NCI-H187 treated with DMSO at 0.1 percent for 48 hours (cell line): ENCODE measurements at places on chromosomes 5 and 9.
A peak's percentile ranks its signal among the peaks of the same experiment; 100 is the strongest.

DNA sequence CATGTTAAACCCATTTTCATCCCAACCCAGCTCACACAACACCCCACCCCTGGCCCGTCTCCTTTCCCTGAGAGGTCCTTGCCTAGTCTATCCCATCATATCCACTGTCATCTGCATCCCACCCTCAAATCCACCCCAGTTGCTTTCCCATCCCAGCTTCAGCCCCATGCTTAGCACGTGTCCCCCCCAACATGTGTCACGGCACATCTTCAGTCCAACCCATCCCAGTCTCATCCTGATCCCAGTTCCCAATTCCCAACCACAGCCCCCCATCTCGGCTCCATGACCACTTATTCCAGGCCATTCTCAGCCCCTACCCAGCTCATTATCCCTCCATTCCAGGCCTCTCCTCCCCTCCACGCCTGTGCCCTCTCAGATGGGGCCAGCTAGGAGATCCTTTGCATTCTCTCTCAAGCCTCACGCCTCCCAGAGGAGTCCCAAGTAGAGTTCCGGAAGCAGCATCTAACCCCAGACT is 605 bp upstream of the DBN1 start:
- no peak for DNase-seq

DNA sequence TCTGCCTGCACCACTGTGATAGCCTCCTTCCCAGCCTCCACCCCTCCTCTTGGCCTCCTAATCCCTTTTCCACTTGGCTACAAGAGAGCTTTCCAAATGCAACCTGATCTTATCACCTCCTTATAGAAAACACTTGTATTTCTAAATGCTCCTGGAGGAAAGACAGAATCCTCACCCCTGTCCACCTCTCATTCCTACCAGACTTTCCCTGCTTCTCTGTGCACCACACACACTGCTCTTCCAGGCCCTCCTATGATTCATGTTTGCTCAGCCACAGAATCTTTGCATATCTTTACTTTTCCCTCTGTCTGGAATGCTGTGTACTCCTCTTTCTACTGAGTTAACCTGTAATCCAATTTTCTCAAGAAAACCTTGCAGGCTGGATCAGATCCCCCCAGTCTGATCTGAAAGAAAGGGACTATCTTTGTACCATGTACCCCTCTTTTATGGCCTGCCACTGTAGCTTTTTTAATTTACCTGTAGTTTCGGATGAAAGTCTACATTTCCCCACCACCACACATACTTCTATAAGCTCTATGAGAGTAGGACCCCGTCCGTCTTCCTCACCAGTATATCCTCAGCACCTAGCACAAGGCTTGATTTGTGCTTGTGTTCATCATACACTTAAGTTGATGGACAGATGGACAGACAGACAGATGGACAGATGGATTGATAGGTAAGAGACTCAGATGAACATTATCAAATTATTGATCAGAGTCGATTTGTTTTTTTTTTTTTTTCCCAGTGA is 95.3 kb downstream of the GALNT10 start:
- DNase-seq, result no peak

GRCh38 chr5:6378766-6379103 is 388 bp upstream of the MED10 start:
- no peak for DNase-seq

GRCh38 chr9:107176436-107177151 is 106.5 kb upstream of the RAD23B start:
- no peak for DNase-seq

GRCh38 chr9:35728041-35728971 is 3.7 kb downstream of the TLN1 start:
- DNase-seq, result no peak

DNA sequence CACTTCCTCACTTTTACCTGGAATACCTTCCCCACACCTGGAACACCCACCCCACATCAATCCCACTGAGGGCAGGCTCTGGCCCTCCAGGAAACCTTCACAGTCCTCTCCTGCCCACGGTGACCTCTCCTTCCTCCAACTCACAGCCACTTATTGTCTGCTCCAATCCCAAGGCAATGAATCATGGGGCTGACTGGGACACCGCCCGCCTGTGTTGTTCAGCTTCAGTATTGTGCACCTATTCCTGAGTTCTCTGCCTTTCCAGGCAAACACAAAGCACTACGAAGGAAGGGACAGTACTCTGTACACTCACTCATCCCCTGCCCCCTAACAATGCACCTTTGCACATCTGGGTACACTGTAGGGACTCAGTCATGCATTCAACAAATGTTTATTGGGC is 7.3 kb downstream of the PCDH1 start:
- DNase-seq, result no peak

DNA sequence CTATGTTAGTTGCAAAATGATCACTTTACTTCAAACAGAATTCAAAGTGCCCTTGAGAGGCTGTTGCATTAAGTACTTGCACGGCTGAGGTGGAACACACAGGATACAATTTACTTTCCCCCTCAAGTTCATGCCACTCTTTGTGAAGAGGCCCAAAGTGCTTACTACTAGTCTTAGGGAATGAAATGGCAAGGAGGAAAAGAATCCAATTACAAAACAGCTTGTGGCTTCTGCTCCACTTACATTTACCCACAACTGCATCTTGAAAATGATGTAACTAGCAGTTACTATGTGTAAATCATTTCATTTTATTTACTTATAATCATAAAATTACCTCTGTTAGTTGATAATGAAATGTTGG is 14.6 kb downstream of the FOXD1 start:
- DNase-seq, result peak; percentile 89

DNA sequence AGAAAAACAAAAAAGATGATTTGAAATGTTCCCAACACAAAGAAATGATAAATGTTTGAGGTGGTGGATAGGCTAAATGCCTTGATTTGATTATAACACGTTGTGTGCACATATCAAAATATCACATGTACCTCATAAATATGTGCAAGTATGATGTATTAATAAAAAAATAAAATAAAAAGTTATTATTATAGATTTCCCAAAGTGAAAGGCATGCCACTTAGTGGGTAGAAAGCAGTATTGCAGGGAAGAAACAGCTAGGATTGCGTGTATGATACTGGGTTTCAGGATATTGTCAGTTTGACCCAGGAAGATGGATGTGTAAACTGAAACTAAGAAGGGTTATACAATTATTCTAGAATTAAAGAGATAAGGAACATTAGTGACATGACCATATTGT is 3.6 kb upstream of the TMEM38B start:
- DNase-seq, result no peak

GRCh38 chr5:123964884-123965283 is 452.9 kb downstream of the CSNK1G3 start:
- no peak for DNase-seq

DNA sequence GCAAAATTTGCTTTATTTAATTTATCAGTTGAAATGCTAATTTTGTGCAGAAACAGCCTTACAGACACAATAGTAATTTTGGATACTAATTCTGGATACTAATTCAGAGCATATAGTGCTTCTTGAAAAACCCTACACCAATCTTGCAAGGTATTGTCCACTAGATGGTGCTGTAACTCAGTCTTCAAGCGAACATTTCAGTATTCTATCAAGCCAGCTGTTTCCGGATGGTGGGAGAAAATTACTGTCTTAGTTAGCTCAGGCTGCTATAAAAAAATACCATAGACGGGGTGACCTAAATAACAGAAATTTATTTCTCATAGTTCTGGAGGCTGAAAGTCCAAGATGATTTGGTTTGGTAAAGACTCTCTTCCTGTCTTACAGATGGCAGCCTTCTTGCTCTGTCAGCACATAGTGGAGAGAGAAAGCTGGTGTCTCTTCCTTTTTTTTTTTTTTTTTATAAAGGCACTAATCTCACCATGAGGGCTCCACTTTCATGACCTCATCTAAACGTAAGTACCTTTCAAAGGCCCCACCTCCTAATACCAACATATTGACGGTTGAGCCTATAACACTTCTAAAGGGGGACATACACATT is 1306.5 kb upstream of the CDH9 start:
- DNase-seq, result no peak

DNA sequence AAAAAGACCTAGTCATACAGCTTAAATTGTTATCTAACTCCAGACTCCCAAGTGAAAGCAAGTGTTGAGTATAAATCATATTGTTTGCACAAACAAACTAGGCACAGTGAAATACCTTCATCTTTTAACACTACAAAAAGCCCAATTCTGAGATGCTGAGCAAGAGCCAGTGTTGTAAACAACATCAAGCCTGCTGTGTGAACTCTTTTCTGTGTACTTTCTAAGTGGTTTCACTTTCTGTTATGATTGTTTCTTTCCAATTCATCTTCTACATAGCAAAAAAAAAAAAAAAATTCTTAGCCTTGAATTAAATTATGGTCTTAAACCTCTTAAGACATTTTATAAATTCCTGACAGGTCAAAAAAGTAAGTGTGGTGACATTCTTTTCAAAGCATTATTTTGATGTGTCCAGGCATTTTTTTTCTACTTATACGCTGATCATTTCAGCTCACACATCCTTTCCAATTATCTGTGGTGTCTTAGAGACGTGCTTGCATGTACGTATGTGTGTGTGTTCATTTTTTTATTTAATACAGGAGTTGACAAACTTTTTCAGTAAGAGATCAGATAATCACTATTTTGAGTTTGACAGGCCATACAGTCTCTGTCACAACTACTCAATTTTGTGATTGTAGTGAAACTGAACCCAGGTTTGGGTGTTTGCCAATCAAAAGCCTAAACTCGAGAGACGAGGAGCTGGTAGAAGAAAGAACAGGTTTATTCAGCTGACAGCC is 556.1 kb downstream of the CDH9 start:
- no peak for DNase-seq

- DNase-seq, result no peak
Measured at GRCh38 chr9:10268531-10269485, 344.0 kb downstream of the PTPRD start.

DNA sequence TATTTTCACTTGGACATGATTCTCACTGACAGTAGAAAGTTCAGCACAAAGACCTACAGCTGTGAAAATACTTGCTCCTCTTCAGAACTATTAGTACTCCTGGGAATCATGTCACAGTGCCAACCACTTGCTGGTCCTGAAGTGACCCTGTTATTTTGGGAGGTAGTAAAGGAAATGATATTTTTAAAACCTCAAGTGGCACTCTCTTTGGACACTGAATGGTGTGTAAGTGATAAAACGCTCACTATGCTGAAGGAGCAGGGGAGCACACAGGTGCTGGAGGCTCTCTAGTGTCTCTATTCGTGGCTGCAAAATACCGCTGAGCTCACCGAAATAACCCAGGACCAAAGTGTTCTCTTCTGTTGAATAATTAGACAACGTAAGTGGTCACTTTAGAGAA is 76.9 kb upstream of the SPATA31D4 start:
- peak; percentile 52 for DNase-seq

DNA sequence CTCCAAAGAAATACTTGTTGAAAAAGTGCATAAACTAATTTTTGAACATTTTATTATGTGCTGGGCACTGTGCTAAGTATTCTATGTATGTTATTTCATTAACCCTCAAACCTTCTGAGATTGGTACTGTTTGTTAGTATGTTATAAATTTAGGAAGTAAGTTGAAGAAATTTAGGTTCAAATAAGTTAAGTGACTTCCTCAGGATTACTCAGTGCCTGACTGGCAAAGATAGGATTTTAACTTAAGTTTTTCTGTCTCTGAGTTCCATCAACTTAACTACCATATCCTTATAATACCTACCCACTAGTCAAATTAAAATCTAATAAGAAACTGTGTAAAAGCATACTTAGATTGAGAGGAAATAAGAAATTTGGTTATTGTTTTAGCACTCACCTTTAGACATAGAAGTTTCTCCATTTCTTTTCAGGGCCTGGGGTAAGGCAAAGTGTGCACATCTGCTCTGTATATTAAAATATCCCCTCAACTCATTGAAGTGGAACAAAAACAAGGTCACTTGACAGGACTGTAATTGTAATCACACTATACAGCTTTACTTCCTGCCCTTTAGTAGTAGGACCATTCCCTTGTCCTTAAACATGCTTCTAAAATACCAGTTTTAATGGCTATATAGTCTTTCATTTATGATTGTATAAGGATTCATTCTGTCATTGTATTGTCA is 15.2 kb downstream of the TGFBR1 start:
- DNase-seq, result no peak

DNA sequence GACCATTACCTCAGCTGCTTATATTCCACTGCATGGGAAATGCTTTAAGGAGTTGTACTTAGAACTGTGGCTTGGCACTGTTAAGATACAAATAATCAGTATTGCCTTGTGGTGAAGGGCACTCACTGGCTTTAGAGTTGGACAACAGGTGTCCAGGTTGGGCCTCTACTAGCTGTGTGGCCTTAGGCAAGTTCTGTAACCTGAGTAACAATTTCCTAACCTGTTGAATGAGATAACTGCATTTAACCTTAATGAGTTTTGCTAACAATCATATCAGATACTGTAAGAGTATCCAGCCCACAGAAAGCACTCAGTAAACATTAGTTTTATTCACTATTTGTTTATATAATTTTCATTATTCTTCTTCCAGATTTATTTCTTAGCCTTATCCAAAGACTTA is 17.2 kb upstream of the HK3 start:
- DNase-seq, result no peak

DNA sequence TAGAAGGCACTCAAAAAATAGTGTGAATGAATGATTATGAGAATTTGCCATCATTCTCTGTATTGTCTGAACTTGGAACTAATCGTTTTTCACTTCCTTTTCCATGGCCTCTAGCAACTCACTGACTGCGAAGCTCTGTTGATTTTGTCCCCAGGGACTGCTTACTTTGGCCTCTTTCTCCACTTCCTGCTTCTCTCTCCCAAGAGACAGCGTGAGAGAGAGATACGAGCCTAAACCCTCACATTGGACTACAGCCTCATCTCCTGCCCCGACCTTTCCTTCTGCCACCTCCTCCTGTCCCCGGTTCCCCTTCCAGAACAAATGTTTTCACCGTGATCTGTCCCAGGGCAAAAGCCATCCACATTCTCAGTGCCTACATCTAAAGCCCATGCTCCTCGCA is 300.8 kb upstream of the PANK3 start:
- no peak for DNase-seq

DNA sequence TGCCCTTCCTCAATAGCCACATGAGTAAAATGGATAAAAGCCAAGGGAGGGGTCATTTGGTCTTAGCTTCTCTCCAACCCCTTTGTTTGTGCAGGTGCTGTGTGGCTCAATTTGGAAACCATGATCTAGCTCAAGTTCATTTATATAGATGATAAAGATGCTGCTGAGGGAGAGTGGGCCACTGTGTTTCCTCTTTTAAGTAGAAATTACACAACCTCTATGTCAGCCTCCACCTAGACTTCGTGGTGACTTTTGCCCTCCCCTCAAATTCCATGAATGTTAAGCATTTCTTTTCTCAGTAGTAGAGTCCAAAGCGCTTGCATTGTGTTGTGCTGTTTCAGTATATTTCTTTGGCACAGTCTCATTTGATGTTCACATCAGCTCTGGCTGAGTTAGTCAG is 241.4 kb downstream of the ARHGAP26 start:
- DNase-seq, result no peak
